ENCODE measurements at places on chromosomes 11 and 22.

DNA sequence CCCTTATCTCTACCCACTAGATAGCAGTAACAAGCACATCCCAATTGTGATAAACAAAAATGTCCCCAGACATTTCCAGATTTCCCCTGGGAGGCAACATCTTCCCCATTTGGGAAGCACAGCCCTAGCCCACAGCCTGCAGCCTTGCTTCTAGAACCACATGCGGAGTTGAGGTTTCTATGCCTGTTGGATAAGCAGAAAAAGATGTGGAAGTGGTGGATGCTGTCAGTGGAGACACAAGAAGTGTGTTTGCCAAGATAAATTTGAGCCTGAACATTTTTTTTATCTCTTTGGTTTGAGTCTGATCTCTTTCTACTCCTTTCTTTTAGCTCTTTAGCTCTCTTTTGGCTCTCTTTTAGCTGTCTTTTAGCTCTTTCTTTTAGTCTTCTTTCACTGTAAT lies 884.5 kb downstream of the NTM start:
- DNase-seq = no peak

GRCh38 chr11:59918987-59919589 lies 19.1 kb upstream of the OOSP1 start:
- DNase-seq = peak; percentile 49

GRCh38 chr11:30992513-30992849 lies 377.1 kb downstream of the DCDC1 start:
- no peak for DNase-seq

DNA sequence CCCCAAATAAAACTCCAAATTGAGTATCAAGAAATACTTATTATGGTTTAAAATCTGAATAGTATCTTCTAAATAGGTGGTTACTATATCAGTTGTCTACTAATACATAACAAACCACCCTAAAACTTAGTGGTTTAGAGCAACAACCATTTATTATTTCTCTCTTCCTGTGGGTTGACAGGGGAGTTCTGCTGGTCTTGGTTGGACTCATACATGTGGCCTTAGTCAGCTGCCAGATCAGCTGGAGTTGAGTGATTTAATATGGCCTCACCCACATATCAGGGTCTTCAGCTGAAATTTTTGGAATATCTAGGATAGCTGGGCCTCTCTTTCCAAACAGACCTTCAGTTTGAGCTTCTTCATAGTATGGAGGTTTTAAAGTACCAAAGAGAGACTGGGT lies 34.5 kb downstream of the C11orf65 start:
- DNase-seq = peak; percentile 86

DNA sequence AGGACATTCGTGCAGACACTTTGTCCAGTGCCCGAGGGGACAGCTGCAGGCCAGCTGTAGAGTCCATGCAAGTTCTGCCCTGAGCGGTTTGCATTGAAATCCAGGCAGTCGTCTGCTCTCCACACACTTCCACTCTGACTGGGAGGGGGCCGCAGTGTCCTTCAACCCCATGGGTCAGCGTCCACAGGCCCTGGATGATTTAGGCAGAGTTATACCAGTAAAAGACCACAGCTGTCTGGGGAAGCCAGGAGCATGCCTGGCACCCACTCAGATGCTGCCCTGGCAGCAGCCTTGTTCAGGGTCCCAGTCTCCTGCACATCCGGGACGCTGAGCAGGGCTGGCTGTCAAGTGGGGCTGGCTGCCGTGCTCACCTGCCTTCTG lies 26.5 kb downstream of the KRTAP5-5 start:
- DNase-seq = no peak

- no peak for DNase-seq
These were observed 71.2 kb downstream of the HSD17B12 start for GRCh38 chr11:43751726-43752125.

- no peak for DNase-seq
These were observed 22.8 kb downstream of the PITPNB start for GRCh38 chr22:27896245-27896644.

- DNase-seq = no peak
These were observed 789 bp upstream of the NCF4 start for GRCh38 chr22:36860017-36860416.

- no peak for DNase-seq
These were observed 27.6 kb upstream of the BAIAP2L2 start for GRCh38 chr22:38137876-38138687.

GRCh38 chr11:43250309-43250708 lies 61.5 kb upstream of the API5 start:
- no peak for DNase-seq

GRCh38 chr11:14082338-14082737 lies 119.8 kb downstream of the SPON1 start:
- DNase-seq = peak; percentile 12

- no peak for DNase-seq
These were observed 34.6 kb downstream of the FAM118A start for GRCh38 chr22:45344334-45344733.

GRCh38 chr11:64071849-64072248 lies 36.1 kb downstream of the FLRT1 start:
- no peak for DNase-seq

DNA sequence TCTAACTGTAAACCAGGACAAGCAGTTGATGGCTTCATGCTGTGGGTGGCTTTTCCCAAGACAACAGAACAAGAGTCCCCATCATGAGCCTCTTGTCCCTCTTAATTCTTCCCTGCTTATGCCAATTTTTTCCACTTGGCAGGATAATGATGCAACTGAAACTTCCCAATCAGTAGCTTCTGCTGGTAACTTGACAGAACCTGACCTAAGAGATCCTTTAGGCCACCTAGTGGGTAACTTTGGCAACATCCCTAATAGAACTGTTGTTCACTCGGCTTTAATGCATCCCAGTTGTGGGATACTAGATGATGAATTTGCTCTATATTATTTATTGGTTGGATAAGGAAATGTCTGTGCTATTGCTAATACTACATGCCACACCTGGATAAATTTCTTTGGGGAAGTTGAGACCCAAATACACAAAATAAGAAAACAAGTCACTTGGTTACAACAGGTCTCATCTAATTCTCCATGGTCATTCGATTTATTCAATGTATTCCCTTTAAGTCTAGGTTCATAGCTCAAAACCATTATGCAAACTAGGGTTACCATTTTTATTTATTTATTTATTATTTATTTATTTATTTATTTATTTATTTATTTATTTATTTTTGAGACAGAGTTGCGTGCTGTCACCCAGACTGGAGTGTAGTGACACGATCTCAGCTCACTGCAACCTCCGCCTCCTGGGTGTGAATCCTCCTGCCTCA lies 41.4 kb upstream of the NFAM1 start:
- DNase-seq = peak; percentile 68

GRCh38 chr11:27914080-27914479 lies 193.9 kb downstream of the KIF18A start:
- no peak for DNase-seq

- peak; percentile 56 for DNase-seq
These were observed 2.0 kb downstream of the NAV2 start for GRCh38 chr11:19714387-19715363.

GRCh38 chr22:23037429-23038333 lies 32.6 kb upstream of the GNAZ start:
- no peak for DNase-seq

GRCh38 chr11:92659793-92660192 lies 309.7 kb upstream of the MTNR1B start:
- DNase-seq = no peak

- no peak for DNase-seq
These were observed 142.4 kb downstream of the MPPED1 start for GRCh38 chr22:43554259-43554636.

- DNase-seq = no peak
These were observed 2.2 kb downstream of the MLC1 start for GRCh38 chr22:50082961-50083461.

GRCh38 chr22:38524429-38524828 lies 18.3 kb upstream of the DDX17 start:
- DNase-seq = no peak

DNA sequence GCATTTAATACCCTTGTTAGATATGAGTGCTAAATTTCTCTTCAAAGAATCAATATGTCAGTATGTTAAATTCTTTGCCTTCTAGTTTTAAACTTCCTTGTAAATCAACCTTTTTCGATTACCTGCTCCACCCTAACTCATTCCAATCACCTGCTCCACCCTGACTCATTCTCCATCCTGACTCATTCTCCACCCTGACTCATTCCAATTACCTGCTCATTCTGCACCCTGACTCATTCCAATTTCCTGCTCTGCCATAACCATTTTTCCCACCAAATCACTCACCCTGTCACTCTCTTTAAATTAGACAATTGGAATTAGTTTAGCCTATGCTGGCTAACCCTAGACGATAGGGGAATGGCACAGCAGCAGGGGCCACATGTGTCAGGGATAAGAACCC lies 519.5 kb upstream of the LRRC4C start:
- no peak for DNase-seq

GRCh38 chr11:19721176-19721575 lies 8.5 kb downstream of the NAV2 start:
- DNase-seq = no peak

- no peak for DNase-seq
These were observed 403.7 kb upstream of the SYN3 start for GRCh38 chr22:33461698-33462434.

DNA sequence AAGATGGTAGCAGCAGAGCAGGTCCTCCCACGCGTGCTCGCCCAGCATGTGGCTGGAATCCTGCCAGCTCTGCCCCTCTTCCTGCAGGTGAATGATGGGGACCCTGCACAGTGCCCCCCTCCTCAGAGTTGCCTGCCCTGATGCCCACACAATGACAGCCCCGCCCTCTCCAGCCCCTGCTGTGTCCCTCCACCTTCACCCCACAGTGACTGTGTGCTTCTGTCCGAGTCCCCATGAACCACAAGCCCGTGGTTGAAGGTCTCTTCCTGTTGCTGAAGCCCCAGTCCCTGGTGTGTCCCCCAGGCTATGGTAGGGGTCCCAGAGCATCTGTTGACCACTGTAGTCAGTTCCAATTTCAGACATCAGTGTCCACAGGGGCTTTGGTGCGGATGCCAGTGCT lies 71.0 kb downstream of the BRD1 start:
- DNase-seq = no peak

- DNase-seq = no peak
These were observed 1.2 kb downstream of the YDJC start for GRCh38 chr22:21628386-21629254.

DNA sequence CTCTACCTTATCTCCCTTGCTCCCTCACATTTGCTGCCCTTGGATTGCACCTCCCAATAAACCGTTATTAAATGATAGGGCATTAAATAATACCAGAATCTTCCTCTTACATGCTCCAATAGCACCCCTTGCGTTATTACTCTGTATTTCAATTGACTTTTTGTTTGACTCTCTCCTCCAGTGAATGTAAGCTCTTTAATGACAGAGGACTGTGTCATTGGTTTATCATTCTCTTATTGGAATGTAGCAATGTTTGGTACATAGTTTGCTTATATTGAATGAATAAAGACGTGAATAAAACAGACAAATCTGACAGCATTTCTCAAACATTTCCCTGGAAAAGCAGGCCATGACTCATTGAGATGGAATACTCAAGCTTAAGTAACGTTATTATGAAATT lies 8.7 kb upstream of the MPEG1 start:
- DNase-seq = peak; percentile 82

DNA sequence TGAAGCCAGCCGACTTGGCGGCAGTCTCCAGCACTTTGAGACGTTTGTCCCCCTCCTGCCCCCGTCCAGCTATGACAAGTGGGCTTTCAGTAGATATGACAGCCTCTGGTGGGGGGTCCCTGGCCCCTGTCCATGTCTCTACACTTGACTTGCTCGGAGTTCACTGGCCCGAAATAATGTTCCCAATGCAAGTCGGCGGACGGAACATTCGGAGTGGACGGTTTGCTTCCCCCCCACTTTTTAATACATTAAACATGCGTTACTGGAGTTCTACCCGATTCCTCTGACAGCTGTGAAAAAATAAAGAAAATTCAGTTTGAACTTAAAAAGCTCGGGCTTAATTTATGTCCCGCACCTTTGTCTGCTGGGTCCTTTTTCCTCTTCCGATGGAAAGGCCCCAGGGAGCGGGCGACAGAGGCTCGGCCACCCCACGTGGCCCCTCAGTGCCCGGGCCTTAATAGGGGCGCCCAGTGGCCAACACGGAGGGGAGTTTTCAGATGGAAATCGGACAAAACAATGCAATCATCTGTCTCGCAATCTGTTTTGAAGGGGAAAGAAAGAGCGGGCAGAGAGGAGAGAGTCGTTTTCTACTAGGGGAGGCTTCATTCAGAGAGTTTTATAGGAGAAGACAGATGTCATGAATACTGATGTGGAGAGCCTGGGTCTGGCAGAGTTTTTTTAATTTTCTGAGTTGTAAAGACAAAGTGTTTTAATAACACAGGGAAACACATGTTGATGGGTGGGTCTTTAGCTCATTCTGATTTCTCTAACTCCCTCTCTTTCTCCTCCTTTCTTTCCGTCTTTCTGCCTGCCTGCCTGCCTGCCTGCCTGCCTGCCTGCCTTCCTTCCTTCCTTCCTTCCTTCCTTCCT lies 50.2 kb downstream of the SMIM38 start:
- DNase-seq = no peak

GRCh38 chr11:24748261-24748660 lies 251.4 kb downstream of the LUZP2 start:
- DNase-seq = no peak

- no peak for DNase-seq
These were observed 33.1 kb downstream of the HIPK3 start for GRCh38 chr11:33290319-33290718.

DNA sequence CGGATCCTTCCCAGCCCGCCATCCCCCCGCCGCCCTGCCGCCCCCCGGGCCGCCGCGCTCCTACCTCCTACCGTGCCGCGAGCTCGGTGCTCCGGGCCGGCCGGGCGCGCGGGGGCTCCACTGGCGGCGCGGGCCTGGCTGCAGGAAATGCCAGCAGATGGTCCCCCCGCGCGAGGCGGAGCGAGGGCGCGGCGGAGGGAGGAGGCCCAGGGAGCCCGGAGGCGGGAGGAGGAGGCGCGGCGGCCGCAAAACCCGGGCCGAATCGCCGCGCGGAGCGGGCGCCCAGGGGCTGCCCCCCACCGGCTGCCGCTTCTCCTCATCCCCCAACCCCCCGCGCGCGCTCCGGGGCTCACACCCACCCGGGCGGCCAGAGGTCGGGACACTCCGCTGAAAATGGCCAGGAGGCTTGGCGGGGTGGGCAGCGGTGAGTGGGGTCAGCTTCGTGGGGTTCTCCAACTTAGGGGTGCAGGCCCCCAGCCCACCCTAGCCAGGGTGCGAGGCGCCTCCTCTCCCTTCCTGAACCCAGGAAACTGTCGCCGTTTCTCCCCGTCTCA lies at the start of gene OSBPL5:
OSBPL5 (minus strand) TSS at position 159 of the 554 bp plus-strand sequence. CDS start 36,162 bp downstream, outside the sequence.
- peak; percentile 69 for DNase-seq

- DNase-seq = no peak
These were observed 147.5 kb downstream of the LARGE1 start for GRCh38 chr22:33772745-33773144.

GRCh38 chr11:30046578-30046945 lies 29.7 kb upstream of the KCNA4 start:
- no peak for DNase-seq

Measured in AG10803 (cell line).